ENCODE measurements at places on chromosomes 7 and 10. TPM values are rescaled to one million over a fixed set of nuclear protein-coding genes. Genes with fewer than 3 reads are reported as not detected.

DNA sequence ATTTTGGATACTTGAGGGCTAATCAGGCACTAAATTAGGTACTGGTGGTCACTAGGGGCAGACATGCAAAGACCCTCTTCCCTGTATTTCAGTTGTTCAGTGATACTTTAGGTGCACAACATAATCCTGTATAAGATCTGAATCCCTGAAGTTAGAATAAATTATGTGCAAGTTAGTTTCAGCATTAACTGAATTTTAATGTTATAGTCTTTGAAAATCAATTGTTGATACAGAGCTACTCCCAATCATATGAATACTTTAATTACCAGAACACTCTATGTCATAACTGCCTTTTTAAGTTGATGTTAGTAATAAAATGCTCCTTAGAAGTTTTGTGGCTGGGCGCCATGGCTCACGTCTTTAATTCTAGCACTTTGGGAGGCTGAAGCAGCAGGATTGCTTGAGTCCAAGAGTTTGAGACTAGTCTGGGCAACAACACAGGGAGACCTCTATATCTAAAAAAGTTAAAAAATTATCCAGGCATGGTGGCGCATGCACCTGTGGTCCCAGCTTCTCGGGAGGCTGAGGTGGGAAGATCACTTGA lies 87.1 kb upstream of the SKAP2 start:
- no peak for DNase-seq

GRCh38 chr7:15084368-15084767 lies 181.8 kb upstream of the DGKB start:
- no peak for DNase-seq

GRCh38 chr7:123689250-123689649 lies 33.6 kb downstream of the LMOD2 start:
- DNase-seq, result no peak

- peak; percentile 24 for DNase-seq
These were observed 14.5 kb upstream of the PAX2 start for GRCh38 chr10:100730725-100731406.

DNA sequence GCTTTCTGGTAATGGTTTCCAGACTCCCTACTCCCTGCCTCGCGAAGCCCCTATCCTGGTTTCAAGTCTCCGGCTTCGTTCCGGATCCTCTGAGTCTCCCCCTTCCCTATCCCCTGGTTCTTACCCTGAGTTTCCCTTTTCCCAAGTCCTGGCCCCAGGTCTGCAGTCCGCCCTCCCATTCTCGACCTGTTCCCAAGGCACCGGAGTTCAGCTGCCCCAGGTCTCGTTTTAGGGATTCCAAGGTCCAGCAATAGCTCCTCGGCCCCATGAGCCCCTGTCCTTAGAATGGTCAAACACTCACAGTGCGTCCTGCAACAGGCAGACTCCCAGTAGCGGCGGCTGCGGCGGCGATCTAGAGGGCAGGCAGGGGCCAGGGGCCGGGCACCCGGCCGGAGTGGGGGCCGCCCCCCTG lies 274 bp downstream of the PITX3 start:
- peak; percentile 32 for DNase-seq

DNA sequence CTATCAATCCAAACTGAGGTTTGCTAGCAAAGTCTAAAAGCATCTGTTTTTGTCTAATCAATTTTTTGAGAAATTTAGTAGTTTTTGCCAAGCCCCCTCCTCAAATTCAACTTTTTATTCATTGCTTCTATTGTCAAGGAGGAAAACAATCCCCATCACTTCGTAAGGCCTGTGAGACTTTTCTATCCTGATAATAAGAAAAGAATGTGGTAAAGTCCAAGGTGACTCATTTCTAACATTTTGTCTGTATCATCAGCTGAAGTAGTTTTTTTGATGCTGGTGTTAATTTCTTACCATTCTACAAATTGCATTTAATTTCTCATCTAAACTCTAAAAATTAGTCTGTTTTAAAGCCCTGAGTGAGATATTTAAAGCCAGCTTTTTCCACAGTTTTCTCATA lies 11.7 kb downstream of the ANK3 start:
- peak; percentile 38 for DNase-seq

GRCh38 chr10:5559642-5560141 lies 34.9 kb downstream of the CALML3 start:
- peak; percentile 65 for DNase-seq

- DNase-seq, result peak; percentile 71
These were observed 157.3 kb downstream of the TMEM178B start for GRCh38 chr7:141231018-141231792.

GRCh38 chr10:560314-560992 lies 129.0 kb downstream of the DIP2C start:
- no peak for DNase-seq

Gene VCL
- 89.3 TPM for total RNA-seq

Gene FAM180A
- total RNA-seq, result 3.4 TPM

Gene TMEM270
- total RNA-seq, result 0.32 TPM

Gene TSPAN12
- 0.05 TPM for total RNA-seq

Gene PRKAR2B
- total RNA-seq, result 7.7 TPM

Gene CEP55
- 87.9 TPM for total RNA-seq

Gene CRHR2
- not detected for total RNA-seq

Data from M059J (cell line).